Skeletal muscle cell (primary cell): ENCODE measurements at places on chromosomes 1 and 21.

GRCh38 chr1:158251163-158251562 is 3.1 kb upstream of the CD1A start:
- DNase-seq = no peak

- DNase-seq = no peak
Measured at GRCh38 chr1:205073511-205073910, 10.7 kb downstream of the TMEM81 start.

- no peak for DNase-seq
Measured at GRCh38 chr1:235079443-235080296, 49.0 kb downstream of the TOMM20 start.

DNA sequence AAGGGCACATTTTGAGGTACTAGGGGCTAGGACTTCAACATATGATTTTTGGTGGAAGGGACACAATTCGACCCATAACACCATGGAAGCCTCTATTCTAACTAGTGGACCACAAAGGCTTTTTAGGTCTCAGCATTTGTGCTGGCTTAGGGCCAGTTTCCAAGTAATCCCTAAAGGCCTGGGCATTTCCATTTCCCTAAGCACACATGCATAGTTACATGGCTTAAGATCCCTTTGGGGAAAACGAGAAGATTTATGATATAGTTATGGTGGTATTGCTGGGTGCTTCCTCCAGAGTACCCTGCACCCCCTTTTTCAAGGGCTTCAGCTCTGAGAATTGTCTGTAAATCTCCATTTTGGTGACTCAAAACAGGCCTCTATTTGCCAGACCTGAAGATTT is 28.2 kb upstream of the TMEM54 start:
- no peak for DNase-seq

DNA sequence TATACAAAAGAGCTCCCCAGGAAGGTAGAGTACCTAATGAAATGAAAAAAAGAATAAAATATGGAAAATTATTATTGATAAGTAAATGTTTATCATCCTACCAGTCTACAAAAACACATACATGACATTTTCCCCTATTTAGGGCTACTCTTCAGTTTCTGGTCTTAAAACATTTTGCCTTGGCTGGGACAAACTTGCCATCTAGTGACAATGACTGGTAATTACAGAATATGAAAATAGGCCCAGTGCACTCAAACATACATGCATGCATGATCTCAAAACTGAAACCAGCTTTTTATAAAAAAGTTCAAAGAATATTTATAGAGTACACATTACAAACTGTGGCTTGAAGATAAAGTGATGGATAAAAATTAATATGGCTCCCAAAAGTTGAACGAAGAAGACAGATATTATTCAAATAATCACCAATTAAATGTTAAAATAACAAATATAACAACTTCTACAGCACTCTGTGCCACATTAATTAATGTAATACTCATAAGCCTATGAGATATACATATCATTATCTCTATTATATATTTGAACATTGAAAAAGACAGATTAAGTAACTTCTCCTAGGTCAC is 10.5 kb upstream of the RNPC3 start:
- no peak for DNase-seq

GRCh38 chr1:168892931-168893330 is 163.9 kb upstream of the DPT start:
- no peak for DNase-seq

DNA sequence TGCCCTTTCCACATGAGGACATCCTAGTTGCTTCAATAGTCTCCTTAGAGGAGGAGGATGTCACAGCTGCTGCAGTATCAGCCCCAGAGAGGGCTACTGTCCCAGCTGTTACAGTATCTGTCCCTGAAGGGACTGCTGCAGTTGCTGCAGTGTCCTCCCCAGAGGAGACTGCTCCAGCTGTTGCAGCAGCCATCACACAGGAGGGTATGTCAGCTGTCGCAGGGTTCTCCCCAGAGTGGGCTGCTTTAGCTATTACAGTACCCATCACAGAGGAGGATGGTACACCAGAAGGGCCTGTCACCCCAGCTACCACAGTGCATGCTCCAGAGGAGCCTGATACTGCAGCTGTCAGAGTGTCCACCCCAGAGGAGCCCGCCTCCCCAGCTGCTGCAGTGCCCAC is 78.5 kb upstream of the BMP8A start:
- DNase-seq = no peak

- DNase-seq = no peak
Measured at GRCh38 chr1:222897527-222898190, 82.8 kb downstream of the DISP1 start.

GRCh38 chr21:16070207-16070651 is 340.4 kb downstream of the USP25 start:
- DNase-seq = no peak

- no peak for DNase-seq
Measured at GRCh38 chr1:1287288-1288110, 7.3 kb downstream of the SCNN1D start.

DNA sequence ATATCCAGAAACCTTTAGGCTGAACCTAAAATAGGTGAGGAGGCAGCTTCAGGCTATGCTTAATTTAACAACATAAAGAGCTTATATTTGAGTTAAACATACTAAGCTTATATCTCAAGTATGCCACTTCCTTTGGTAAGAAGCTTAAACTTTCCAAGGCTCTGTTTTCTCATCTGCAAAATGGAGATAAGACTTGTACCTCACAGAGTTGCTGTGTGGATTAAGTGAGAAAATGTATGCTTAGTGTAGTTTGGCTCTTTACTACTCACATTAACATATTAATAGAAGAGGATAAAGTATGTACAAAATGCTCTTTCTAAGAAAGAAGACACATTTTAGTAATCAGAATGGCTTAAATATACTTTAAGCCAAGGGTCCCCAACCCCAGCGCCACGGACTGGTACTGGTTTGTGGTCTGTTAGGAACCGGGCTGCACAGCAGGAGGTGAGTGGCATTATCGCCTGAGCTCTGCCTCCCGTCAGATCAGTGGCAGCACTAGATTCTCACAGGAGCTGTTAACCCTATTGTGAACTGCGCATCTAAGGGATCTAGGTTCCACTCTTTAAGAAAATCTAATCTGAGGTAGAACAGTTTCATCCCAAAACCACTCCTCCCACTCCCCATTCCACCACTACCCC is 77.2 kb downstream of the HS2ST1 start:
- no peak for DNase-seq

- no peak for DNase-seq
Measured at GRCh38 chr1:5551274-5551975, 440.8 kb downstream of the NPHP4 start.
